ENCODE measurements at places on chromosomes 11 and 22. TPM values are rescaled to one million over a fixed set of nuclear protein-coding genes. Genes with fewer than 3 reads are reported as not detected.

Gene BRSK2
- total RNA-seq = 9.3 TPM

DNA sequence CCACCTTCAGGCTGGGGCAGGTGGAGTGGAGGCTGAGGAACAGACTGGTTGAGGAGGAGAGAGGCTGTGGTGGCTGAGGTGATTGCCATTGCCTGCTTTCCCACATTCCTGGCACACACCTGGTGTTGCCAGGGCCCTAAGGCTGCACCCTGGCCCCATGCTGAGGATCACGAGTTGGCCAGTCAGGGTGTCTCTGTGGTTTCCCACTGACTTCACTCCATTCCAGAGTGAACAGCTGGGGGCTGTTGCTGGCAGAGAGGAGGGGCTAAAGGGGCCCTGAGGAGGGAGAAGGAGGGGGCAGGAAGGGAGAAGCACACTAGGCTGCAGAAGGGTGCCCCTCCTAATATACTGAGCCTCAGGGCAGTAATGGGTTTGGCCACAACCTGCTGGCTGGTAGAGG is 1.8 kb downstream of the TMEM86A start:
- no peak for DNase-seq

GRCh38 chr11:10892250-10892649 is 34.4 kb upstream of the ZBED5 start:
- no peak for DNase-seq

GRCh38 chr11:72081821-72082453 is 1.3 kb downstream of the LRRC51 start:
- DNase-seq = peak; percentile 38

DNA sequence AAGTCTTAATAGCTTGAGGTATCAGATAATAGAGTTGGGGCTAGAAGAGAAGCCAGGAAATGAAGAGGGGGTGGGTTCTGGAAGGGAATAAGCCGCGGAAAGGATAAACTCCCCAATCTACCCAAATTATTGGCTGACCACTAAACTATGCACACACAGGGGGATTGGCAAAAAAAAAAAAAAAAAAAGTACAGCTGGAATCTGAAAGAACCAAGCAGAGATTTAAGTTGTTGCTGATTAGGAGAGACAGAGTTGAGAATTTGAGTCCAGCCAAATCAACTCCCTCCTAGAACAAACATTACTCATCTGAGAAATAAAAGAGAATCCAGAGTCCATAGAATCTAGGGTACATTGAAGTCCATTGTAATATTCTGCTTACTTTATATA is 134.9 kb downstream of the CCDC81 start:
- no peak for DNase-seq

DNA sequence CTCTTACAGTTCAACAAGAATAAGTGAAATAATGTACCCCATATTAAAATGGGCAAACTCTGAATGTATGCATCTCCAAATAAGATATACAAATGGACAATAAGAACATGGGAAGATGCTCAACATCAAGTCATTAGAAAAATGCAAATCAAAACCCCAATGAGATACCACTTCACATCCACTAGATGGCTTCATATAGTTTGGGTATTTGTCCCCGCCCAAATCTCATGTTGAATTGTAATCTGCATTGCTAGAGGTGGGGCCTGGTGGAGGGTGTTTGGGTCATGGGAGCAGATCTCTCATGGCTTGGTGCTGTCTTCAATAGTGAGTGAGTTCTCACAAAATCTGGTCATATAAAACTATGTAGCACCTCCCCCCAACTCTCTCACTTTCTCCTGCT is 5.7 kb downstream of the MPZL2 start:
- no peak for DNase-seq

- DNase-seq = no peak
Measured at GRCh38 chr22:23119494-23120414, 22.0 kb downstream of the RSPH14 start.

Gene DNAJC4
- 43.1 TPM for total RNA-seq

DNA sequence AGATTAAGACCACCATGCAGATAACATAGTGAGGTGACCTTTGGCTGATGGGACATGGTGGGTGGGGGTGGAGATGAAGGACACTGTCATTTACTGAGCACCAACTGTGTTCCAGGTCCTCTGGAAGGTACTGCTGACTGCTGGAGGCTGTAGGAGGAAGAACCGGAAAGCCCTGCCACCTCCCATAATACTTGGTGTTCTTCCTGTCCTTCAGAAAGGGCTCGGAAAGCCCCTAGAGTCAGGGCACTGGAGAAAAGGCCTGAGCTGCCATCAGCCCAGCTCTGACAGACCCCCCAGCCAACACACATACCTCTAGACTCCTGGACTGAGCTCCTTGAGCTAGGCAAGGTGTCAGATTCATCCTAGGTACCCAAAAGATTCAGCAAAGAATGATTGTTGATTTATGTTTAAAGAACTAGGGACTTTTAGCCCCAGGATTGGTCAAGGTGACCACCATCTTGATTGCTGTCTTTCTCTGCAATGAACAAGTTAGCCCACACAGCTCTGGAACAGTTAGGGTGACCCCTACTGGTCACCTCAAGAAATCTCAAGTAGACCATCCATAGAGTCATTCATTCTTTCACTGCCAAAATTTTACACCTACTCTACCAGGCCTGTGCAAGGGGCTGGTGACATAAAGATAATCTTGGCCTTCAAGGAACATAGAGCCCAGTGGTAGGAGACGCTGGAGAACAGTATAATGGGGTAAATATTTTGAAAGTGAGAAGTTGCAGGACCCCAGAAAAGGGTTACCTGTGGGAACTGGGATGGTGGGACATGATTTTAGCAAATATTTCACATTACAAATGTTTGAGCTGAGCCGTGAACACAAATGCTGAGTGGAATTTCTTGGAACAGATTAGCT is 39.4 kb downstream of the IRAG1 start:
- no peak for DNase-seq

Data from ascending aorta (tissue), 2 donors.